ENCODE measurements at places on chromosomes 2 and 18.

DNA sequence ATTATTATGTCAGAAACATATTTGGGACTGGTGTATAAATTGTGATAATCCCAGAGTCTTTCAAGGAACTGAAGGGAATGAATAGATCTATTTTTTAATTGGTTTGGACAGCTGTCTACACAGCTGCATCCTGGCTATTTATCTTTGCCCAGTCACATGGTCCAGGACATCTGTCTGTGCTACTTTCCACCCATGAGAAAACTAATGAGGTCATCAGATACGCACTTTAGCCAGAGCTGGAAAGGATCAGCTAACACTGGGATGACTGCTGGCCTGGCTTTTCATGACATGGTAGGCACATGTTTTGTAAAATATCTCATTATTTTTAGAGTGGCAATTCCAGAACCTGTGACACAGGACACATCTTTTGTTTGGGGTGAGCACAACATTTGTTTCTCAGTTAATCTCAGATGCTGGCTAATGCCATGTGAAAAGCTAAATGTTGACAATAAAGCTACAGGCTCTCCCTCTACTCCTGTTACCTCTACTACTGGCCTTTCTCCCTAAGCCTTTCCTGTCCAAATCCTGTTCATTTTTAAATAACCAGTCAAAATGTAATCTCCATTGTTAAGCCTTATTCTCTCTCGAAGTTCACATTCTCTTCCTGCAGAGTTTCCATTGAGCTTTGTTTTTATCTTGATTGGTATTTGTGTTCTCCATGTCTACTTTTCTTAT lies 500.7 kb downstream of the RIT2 start:
- no peak for DNase-seq

DNA sequence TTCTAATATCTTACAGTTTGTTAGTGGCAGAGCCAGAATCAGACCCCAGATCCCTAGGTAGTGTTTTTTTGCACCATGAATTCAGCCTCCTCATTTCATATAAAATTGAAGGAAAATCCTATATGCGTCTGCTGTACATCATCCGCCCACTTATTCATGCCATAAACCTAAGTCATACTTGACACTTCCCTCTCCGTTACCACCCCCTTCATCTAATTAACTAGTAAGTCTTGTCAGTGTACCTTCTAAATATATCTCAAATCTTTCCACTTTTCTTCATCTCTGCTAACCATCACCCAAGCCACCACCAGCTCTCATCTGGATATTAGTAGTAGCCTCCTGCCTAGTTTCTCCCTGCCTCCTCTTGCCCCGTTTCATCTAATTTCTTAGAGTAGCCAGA lies 248.7 kb upstream of the SIX3 start:
- peak; percentile 36 for DNase-seq

DNA sequence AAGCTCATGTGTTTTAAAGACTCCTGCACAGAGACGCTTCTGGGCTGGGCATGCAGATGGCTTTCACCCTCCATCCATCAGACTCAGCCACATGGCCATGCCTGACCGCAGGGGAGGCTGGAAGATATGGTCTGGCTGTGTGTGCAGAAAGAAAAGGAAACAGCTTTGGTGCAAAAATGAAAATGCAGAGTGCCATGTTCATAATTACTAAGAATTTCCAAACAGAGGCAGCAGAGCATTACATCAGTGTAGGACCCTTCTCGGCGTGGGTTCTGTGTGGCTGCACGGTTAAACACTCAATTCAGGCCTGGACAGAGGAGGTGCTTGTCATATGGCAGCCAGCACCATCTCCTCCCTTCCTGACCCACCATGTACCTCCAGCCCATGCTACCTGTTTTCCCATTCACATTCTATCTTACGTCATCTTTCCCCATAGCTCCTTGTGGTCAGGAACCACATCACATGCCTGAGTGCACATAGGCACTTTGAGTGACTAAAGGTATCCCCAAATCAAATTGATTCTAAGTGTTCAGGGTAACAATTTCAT lies 200.3 kb upstream of the ID2 start:
- no peak for DNase-seq

- DNase-seq = peak; percentile 44
These were observed 37.7 kb upstream of the MEX3C start for GRCh38 chr18:51235009-51235789.

- no peak for DNase-seq
These were observed 1.8 kb upstream of the AGBL5 start for GRCh38 chr2:27049422-27050280.

DNA sequence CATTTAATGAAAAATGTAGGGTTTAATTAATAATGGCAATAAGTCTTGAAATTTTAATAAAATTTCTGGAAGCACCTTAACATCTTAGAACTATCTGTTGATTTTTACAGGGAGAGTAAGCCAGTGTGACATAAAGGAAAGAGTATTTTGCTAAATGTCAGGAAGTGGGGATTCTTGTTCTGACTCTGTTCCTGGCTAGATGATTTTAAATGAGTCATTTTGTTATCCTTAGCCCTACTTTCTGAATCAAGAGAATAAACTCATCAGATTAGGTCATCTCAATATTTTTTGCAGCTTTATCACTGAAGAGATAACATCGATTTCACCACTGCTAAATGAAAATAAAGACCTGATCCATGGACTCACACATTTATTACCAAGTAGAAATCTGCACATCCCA lies 377.5 kb upstream of the CYRIA start:
- DNase-seq = peak; percentile 56

DNA sequence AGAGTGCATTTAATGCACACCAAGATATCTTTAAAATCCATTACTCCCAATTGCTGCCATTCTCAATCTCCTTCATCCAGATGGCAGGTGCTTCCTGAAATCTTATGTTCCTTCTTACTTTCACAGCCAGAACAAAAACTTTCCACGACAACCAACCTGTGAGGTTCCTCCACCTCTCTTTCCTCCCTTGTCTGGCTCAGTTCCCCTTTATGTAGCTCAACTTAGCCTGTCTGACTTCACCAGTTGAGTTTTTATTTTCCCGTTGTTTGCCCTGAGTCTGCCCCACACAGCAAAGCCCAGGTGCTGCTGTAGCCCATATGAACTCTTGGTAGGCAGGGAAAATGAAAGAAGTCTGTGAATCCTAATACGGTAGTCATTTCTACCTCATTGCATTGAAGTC lies 112.5 kb downstream of the MREG start:
- DNase-seq = no peak

- DNase-seq = peak; percentile 31
These were observed at the start of gene CASP10 for GRCh38 chr2:201182650-201183364. CASP10 (plus strand) TSS chr2:201183141; CDS start chr2:201185778, 2,637 bp downstream.

DNA sequence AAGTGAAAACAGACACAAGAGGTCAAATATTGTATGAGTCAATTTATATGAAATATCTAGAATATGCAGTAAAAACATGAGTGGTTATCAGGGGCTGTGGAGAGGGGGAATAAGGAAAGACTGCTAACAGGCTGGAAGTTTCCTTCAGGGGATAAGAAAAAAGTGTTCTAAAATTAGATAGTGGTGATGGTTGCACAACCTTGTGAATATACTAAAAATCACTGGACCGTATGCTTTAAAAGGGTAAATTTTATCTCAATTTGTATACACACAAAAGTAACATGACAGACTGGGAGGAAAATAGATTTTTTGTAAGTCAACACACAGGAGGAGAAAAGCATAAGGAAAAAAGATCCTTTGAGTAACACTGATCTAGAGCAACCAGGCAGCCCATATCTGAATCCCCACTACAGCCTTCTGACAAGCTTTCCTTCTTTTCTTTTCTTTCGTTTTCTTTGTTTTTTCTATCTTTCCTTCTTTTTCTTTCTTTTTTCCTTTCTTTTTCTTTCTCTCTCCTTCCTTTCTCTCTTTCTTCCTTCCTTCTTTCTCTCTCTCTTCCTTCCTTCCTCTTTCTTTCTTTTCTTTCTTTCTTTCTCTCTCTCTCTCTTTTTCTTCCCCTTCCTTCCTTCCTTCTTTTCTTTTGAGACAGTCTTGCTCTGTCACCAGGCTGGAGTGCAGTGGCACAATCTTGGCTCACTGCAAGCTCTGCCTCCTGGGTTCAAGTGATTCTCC lies 95.4 kb downstream of the AAK1 start:
- peak; percentile 16 for DNase-seq

GRCh38 chr2:142881619-142882018 lies 4.2 kb downstream of the KYNU start:
- DNase-seq = no peak

DNA sequence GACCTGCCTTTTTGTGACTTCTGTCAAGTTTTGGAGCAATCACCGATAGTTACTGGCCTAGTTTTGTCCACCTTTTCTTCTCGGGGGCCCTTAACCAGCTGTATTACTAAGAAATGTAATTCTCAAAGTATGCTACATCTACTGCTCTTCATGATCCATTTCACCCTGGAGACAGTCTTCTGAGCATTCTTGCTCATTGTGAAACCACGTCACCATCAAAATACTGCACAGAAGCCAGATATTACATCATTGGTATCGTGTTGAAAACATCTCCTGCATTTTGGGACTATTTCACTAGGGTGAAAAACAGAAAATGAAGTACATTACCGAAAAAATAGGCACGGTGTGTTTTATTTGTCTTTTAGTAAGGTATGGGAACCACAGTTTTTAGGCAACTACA lies 11.7 kb downstream of the LYPD6B start:
- DNase-seq = peak; percentile 85

- no peak for DNase-seq
These were observed 33.9 kb downstream of the MAPRE2 start for GRCh38 chr18:35075132-35075531.

DNA sequence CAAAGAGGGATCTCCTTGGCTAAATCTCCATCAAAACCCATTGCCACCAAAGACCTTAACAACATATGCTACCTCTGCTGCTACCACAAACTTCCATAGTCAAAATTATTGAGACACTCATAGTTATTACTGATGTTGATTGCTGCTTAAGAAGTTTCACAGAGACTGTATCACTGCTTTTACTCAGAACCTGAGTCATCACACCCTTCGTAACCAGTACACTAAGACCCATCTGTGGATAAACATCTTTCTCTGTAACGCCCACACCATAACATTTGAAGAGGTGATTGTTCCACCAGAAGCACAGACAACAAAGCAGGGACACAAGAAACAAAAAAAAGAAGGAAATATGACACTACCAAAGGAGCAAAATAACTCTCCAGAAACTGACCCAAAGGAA lies 1563.1 kb downstream of the LRP1B start:
- peak; percentile 1 for DNase-seq

DNA sequence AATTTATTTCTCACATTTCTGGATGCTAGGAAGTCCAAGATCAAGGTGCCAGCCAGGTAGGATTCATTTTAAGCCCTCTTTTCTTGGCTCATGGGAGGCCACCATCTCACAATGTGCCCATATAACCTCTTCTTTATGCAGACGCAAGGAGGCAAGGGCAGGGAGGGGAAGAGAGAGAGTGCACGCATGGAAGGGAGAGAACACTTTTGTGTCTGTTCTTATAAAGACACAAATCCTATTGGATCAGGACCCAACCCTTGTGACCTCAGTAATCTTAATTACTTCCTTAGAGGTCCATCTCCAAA lies 32.5 kb downstream of the CMPK2 start:
- no peak for DNase-seq

DNA sequence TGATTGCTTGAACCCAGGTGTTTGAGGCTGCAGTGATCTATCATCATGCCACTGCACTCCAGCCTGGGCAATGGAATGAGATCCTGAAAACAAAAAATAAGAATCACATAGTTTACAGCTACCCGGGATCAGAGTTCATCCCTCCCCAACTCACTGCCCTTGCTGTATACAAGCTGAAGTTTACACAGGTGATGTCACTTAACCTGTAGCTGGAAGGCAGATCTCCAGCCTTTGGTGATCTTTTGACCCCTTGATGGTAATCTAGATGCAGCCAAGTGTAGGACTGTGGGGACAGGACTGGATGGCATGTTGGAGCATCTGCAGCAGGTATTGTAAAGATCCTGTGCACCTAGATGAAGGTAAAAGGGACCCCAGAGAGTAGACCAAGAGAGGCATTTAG lies 66.7 kb upstream of the SLC14A2 start:
- no peak for DNase-seq

- DNase-seq = peak; percentile 6
These were observed 50.5 kb downstream of the RAB27B start for GRCh38 chr18:54878659-54879358.

GRCh38 chr18:38563396-38563980 lies 997.9 kb upstream of the CELF4 start:
- no peak for DNase-seq

- peak; percentile 70 for DNase-seq
These were observed 690.4 kb upstream of the NRXN1 start for GRCh38 chr2:51722311-51722710.

- no peak for DNase-seq
These were observed 1.5 kb upstream of the RAB6D start for GRCh38 chr2:131365452-131365851.

- no peak for DNase-seq
These were observed 30.6 kb downstream of the FAM178B start for GRCh38 chr2:96955762-96956161.

- DNase-seq = no peak
These were observed 8.4 kb upstream of the VAPA start for GRCh38 chr18:9905401-9905922.

DNA sequence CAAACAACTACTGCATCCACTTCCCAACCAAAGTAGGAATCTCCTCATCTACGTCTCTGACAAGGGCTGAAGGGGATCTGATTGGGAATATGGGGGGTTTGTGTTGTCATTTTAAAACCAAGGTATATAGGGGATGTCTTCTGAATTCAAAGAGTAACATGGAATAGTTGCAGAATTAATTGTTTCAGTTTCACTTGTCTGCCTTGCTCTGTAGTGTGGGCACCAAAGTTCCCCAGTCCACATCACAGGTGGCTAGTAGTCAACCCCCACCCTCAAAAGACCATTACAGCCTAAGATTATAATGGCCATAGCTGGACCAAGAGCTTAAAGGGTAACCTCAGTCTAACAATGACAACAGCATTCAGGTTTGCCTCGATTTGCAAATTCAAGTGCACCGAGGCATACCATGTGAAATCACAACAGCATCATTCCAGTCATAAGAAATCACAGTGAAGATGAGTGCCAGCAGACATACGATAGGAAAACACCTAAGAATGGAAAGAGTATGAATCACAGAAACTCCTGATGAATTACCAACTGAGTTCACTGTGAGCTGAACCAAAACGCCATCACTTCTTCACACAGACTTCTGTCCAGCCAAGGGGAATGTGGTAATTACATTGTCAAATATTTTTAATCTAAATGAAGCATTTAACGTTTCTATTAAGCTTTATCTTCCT lies 52.4 kb downstream of the MYO5B start:
- no peak for DNase-seq

- no peak for DNase-seq
These were observed 113.4 kb upstream of the AQP4 start for GRCh38 chr18:26978812-26979341.

DNA sequence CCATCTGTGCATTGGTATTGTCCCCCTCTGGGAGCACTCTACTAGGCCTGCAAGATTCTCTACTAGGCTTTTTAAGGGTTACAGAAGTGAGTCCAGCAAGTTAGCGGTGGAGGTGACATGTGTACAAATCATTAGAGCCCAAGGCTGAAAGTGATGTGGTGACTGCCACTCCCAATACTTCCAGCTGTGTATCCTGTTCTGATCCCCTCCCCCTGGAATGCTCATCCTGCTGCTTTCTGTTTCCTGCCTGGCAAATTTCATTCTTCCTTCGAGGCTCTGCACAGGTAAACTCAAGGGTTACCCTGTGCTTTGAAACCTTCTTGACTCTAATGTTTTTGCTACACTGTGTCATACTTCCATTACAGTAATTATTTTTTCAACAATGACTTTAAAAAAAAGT lies 258.5 kb upstream of the REV1 start:
- DNase-seq = no peak
